Left renal cortex interstitium (tissue), 4 donors: ENCODE measurements at places on chromosomes 1 and 21. TPM values are rescaled to one million over a fixed set of nuclear protein-coding genes. Genes with fewer than 3 reads are reported as not detected.

- no peak for DNase-seq
These were observed 407.9 kb downstream of the PLA2G4A start for GRCh38 chr1:187236676-187237075.

The ITLN1 gene
- polyA plus RNA-seq: 1.3 TPM

DNA sequence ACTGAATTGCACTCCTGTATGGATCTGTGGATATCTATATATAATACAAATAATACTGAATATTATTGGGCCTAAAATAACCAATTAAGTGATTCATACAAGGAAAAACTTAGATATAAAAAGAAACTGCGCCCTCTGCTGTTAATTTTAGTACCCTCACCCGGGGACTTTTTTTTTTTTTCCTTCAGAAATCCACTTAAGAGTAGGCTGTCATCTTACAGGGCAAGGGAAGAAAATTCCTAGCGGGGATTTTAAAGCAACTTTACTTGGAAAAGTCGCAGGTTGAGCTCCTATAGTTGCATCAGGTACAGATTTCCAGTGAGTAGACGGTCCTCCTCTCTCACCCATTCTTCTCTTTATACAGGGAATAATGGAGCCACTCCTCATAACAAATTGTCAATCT lies 1.3 kb downstream of the NTNG1 start:
- DNase-seq: peak; percentile 29

GRCh38 chr1:119279456-119280381 lies 88.9 kb upstream of the HAO2 start:
- no peak for DNase-seq

DNA sequence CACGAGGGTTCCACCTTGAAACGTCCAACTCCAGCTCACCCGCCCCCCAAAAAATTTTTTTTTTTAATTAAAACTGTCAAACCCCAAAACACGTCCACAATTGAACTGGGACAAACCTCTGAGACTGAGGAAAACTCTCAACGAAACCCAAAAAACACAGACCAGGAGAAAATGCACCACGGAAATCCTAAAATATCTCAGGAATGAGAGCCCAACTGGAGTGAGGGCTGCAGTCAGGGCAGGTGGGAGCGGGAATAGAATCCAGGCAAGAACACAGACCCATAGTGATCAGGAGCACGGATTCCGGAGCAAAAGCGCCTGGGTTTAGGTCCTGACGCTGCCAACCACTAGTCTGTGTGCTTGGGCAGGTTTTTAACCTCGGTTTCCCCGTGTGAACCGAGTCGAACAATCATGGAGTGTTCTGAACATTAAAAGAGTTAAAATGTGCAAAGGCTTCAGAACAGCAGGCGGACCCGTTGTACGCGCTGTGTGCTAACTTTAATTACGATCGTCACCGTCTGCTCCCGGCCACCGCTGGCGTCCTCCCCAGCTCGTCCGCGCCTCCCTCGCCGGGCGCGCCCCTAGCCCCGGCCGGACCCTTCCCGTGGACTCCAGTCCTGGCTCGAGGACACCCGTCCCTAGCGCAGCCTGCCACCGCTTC lies 624 bp downstream of the ARHGAP29 start:
- no peak for DNase-seq

DNA sequence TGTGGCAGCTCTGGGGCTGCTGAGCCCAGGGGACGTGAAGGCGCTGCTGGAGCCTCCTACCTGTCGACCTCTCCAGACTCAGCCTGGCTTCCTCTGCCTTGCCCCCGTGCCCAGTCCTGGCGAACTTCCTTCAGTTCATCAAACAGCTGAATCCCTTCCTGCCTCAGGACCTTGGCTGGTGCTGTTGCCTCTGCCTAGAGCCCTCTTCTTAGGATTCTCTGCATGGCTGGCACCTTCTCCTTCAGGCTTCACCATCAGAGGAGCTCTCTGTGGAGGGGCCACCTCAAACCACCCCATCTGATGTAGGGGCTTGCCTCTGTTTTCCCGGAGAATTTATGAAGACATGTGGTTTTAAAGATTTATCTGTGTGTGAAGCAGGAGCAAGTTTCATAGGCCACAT lies 23.4 kb upstream of the ATF3 start:
- no peak for DNase-seq

The LMX1A gene
- not detected for polyA plus RNA-seq

DNA sequence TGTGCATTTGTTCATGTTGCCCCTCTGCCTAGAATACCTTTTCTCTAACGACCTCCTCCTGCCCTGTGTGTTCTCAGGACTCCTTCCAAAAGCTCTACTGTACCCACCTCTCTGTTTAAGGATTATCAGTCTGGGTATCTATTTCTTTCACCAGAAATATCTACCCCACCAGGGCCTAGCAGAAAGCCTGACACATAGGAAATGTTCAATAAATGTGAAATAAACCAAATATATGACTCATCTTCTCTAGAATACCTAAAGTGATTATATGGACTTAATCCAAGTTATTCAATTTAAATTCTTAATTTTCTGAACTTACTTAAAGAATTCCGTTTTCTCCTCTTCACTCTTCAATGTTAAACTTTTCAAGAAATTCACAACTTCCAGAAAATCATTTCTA lies 27.1 kb downstream of the SCYL3 start:
- no peak for DNase-seq

The TRABD2B gene
- polyA plus RNA-seq: 29.5 TPM

- DNase-seq: no peak
These were observed 2.9 kb upstream of the S100A2 start for GRCh38 chr1:153568367-153569099.

GRCh38 chr1:11703357-11704193 lies 12.1 kb downstream of the DRAXIN start:
- DNase-seq: no peak

DNA sequence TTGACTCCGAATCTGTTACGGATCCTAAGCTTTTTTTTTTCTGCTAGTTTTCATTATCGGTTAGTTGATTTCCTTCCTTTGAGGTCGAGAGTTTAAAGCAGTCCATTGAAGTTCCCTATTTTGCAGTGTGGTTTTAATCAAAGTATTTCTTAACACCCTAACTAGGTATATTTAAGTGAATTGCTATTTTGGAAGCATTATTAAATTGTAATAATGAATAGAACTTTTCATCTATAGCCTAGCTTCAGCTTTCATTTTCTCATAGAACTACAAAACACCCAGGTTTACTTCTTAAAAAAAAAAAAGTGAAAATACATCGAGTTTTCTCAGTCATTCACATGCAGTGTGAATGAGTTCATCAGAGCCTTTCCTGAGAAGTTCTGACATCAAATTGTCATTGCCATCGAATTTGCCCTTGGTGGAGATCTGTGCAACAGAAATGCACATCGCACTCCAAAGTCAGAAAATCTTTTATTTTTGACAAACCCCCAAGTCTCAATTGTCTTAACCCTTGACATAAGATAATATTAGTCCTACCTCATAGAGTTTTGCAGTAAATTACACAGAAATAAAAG lies 1.1 kb upstream of the LBR start:
- DNase-seq: no peak

The PTTG1IP gene
- polyA plus RNA-seq: 302 TPM

DNA sequence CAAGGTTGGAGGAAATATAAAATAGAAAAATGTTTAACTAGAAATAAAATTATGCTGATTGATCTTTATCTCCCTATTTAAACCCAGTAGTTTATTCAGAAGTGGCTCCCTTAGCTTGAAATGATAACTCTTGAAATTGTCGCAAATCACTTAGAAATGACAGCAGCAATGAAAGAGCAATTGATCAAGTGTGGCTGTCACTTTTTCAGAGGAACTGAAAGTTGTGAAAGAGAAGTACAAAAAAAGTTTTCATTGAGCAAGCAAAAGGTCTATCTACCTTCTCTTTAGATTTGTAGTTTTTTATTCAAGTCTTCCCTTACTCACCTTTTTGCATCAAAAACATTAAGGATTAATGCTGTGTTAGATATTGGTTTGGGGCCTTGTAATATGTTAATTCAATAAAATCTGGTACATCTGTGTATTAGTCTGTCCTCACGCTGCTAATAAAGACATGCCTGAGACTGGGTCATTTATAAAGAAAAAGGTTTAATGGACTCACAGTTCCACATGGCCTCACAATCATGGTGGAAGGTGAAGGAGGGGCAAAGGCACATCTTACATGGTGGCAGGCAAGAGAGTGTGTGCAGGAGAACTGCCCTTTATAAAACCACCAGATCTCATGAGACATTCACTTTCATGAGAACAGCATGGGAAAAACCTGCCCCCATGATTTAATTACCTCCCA lies 48.3 kb downstream of the LRRC8C start:
- no peak for DNase-seq

GRCh38 chr1:220699044-220699443 lies 8.9 kb downstream of the C1orf115 start:
- DNase-seq: no peak

- no peak for DNase-seq
These were observed 671.9 kb upstream of the USP24 start for GRCh38 chr1:55886856-55887712.

DNA sequence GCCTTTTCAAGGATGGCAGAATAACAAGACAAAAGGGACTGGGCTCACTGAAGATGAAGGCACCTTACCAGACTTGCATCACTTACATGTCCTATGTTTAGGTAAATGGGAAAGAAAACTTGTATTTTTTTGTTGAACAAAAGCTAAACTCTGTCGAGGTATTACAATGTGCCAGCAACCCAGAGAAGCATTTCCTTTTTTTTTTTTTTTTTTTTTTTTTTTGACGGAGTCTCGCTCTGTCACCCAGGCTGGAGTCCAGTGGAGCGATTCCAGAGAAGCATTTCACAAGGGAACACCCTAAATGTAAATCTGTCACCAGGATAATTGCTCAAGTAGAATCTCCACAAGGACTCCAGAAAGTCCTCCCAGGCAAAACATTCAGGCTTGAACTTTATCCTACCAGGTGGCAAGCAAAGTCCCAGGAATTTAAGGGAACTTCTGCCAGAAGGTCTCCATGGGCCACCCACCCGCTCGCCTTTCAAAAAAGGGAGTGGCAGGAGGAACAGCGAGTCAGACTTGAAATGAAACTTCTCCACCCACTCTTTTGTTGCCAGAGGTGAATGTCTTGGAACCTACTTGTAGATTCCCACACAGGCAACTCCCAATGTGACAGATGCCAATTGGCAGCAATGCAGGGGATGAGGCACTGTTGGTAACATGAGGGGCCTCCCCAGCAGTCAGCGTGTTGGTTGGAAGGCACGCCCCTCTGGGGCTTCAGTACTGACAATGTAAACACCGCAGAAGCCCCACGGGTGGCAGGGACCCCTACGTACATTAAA lies 125.0 kb downstream of the TIAM1 start:
- no peak for DNase-seq

The SPATC1L gene
- polyA plus RNA-seq: 6.5 TPM

DNA sequence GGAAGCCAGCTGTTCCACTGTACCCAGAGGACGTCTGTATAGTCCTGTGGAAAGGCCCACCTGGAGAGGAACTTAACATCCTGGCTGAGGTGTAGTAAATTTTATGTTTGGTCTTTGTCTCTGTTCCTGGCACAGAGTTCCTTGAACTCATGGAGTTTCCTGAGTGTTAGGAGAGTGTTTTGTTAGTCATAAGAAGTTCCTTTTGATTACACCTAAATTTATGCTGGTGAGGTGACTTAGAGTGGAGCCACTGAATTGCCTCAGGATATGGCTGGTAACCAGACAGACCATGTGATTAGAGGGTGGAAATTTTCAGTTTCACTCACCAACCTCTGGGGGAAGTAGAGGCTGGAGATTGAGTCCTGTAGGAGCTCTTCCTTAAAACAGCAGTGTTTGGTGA lies 57.9 kb downstream of the RASAL2 start:
- DNase-seq: no peak

- DNase-seq: no peak
These were observed 362.2 kb upstream of the LYPLAL1 start for GRCh38 chr1:218811497-218811896.

The CD53 gene
- polyA plus RNA-seq: 3.4 TPM

The TRIM17 gene
- polyA plus RNA-seq: 12.2 TPM

The SH2D1B gene
- polyA plus RNA-seq: 0.13 TPM

GRCh38 chr1:228905701-228906101 lies 170.4 kb downstream of the RHOU start:
- no peak for DNase-seq

DNA sequence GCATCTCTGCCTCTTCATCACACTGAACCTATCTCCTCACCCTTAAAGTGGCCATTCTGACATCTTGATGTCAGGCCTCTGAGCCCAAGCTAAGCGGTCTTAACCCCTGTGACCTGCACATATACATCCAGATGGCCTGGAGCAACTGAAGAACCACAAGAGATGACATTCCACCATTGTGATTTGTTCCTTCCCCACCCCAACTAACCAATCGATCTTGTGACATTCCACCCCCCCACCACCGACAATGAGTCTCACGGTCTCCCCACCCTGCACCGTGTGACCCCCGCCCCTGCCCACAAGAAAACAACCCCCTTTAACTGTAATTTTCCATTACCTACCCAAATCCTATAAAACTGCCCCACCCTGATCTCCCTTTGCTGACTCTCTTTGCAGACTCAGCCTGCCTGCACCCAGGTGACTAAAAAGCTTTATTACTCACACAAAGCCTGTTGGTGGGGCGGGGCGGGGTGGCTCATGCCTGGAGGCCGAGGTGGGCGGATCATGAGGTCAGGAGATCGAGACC lies 21.0 kb upstream of the PINK1 start:
- DNase-seq: no peak

GRCh38 chr21:36461918-36462486 lies 17.9 kb downstream of the CLDN14 start:
- DNase-seq: no peak

The F5 gene
- polyA plus RNA-seq: 1.9 TPM

DNA sequence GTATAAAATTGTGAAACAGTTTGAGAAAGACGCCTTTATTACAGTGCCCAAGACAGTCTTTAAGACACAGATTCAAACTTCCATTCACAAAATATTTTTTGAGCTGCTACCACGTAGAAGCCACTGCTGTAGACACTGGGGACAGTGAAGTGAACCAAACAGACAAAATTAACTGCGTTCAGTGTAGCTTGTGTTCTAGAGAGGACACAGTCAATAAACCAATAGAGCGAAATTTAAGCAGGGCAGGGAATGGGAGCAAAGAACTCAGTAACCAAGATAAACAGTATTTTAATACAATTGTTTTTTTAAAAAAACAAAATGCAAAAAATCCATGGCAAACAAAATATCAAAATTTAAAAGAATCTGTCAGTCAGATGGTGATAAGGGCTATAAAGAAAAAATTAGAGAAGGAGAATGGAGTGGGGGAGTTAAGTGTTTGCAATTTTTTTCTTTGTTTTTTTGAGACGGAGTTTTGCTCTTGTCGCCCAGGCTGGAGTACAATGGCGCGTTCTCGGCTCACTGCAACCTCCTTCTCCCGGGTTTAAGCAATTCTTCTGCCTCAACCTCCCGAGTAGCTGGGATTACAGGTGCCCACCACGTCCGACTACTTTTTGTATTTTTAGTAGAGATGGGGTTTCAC lies 719 bp upstream of the PARS2 start:
- DNase-seq: no peak
